ENCODE measurements at places on chromosomes 6 and 20.

DNA sequence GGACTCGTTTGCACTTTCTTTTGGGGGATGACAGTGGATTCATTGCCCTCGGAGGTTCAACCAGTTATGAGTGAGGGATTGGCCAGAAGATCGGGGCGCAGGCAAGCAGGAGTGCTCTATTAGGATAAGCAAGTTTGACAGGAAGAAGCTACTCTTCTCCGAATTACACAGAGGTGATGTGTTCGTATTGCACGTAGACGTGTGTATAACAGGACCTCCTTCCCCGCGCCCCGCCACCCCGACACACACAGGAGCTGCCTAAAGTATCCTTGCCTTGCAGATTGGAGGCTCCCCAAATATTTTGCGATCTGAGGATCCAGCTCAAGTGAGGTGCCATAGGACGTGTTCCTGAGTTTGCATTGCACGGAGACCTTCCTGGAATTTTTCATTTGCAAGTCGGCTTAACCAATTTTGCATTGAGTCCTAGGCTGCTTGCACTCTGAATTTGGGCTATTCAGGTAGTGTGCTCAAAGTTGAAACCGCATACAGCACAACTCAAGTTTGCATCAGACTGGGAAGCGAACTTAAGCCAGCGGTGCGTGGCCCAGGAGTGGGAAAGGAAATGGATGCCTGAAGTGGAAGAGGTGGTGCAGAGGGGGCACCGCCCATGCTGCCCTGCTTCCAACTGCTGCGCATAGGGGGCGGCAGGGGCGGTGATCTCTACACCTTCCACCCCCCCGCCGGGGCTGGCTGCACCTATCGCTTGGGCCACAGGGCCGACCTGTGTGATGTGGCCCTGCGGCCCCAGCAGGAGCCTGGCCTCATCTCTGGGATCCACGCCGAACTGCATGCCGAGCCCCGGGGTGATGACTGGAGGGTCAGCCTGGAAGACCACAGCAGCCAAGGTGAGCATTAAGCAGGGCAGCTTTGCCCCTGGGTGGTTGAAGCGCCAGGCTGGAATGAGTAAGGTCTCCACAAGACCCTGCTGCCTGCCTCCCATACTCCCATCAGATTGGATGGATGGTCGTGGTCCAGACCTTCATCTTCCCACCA lies 770 bp downstream of the TCF19 start:
- DNase-seq: no peak

- no peak for DNase-seq
Observed at GRCh38 chr6:9116026-9116425, 680.7 kb upstream of the SLC35B3 start.

- DNase-seq: no peak
Observed at GRCh38 chr6:53496797-53497375, 48.0 kb downstream of the GCLC start.

GRCh38 chr6:56689114-56689513 lies 46.4 kb upstream of the DST start:
- DNase-seq: no peak
